ENCODE measurements at places on chromosomes 12 and 14.

DNA sequence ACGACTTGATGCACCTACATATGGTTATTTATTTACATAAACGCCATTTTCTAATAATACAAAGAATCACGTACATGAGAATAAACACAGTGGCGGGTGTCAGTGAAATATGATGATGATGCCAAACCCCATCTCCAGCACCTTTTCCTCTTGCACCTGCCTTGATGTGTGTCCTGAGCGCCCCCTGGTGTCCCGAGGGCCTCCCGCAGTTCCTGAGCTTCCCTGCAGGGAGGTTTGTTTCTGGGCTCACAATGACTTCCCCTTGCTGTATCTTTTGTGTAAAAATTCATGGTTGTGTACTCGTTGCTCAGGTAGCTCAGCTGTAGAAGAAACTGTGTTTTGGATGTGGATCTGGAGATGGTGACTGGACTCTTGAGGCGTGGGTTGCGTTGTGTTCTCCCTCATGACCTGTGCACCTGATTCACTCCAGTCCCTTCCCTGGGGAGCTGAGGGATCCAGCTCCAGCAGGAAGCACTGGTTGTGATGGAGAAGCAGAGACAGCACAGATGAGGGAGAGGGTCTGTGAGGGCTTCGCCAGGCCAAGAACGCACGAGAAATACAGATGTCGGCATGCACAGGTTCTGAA lies 1037.8 kb downstream of the TMEM121 start:
- DNase-seq, result peak; percentile 75

DNA sequence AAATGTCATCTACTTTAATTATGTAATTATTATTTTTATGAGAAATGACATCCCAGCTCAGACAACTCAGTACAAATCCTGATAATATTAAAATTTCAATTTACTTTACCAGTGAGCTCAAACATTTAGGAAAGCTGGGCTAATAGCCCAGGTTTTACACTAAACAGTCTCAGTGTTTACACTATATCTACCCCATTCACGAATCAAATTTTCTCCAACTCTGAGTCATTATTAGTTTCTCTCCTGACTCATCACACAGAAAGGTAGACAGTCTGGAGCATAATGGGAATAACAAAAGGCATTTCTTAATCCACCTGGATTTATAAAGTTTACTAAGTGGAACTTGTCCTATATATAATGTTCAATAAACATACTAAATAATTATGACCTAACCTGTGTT lies 5.7 kb downstream of the PAWR start:
- DNase-seq, result no peak

- no peak for DNase-seq
Measured at GRCh38 chr14:64303471-64303917, 9.3 kb upstream of the ESR2 start.

DNA sequence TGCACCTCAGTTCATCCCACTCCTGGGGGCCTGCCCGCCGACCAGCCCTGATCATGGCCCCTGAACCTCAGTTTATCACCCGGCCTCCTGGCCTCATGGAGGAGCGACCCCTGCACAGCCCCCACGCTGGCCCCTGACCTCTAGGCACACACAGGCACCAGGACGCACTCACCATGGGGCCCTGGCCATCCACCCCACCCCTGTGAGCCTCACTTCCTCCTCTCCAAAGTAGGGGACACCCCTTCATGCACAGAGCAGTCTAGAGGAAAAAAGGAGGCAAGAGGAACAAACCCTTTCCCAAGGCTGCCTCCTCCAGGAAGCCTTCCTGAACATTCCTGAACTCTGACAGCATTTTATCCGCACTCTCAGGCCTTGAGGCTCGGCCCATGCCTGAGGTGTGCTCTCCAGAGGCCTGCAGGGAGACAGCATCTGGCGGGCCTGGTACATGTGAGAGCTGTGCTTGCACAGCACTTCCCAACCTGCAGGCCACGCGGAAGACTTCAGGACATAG lies 39.4 kb downstream of the CCNK start:
- DNase-seq, result no peak

GRCh38 chr12:115433014-115433634 lies 749.1 kb upstream of the TBX3 start:
- DNase-seq, result no peak

GRCh38 chr12:104549815-104550480 lies 93.2 kb downstream of the CHST11 start:
- DNase-seq, result no peak

- no peak for DNase-seq
Measured at GRCh38 chr12:57369202-57369601, 61.6 kb downstream of the R3HDM2 start.

DNA sequence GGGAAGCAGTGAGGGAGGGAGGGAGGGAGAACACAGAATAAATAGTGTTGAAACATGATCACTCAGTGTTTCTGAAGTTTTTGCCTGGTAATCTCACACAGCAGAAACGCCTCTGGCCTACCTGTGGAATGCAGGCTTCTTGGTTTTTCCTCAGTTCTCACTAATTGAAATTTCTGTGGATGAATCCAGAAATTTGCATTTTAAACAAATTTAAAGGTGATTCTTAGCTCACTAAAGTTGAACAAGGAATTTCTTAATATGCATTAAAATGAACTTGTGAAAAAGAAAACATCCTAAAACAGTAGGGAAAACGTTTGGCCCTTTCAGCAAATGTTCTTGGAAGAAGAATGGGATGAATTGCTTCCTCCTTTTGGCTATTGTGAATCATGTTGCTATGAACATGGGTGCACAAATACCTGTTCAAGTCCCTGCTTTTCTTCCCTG lies 1.4 kb downstream of the RNASE9 start:
- no peak for DNase-seq

GRCh38 chr14:23600322-23600707 lies 21.7 kb upstream of the JPH4 start:
- no peak for DNase-seq

- DNase-seq, result no peak
Measured at GRCh38 chr12:43277651-43278540, 274.1 kb downstream of the ADAMTS20 start.

- peak; percentile 73 for DNase-seq
Measured at GRCh38 chr12:25054783-25055144, 105.9 kb upstream of the BCAT1 start.

GRCh38 chr14:49931523-49931922 lies 38.6 kb downstream of the ARF6 start:
- no peak for DNase-seq

DNA sequence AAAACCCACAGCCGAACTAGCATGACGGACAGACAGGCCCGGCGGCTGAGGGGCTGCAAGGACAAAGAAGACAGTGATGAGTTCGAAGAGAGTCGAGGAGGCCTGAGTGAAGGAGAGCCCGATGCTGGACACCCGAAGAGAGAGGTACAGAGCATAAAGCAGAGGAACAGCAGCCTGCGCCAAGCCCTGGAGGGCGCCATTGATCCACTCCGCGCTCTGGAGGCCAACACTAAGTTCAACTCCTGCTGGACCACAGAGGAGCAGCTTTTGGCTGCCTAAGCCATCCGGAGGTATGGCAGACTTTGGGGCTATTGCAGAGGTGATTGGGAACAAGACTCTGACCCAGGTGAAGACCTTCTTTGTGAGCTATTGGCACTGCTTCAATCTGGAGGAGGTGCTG lies 7.8 kb upstream of the PLXNC1 start:
- peak; percentile 58 for DNase-seq

GRCh38 chr14:102050625-102051024 lies 36.2 kb downstream of the HSP90AA1 start:
- DNase-seq, result no peak

DNA sequence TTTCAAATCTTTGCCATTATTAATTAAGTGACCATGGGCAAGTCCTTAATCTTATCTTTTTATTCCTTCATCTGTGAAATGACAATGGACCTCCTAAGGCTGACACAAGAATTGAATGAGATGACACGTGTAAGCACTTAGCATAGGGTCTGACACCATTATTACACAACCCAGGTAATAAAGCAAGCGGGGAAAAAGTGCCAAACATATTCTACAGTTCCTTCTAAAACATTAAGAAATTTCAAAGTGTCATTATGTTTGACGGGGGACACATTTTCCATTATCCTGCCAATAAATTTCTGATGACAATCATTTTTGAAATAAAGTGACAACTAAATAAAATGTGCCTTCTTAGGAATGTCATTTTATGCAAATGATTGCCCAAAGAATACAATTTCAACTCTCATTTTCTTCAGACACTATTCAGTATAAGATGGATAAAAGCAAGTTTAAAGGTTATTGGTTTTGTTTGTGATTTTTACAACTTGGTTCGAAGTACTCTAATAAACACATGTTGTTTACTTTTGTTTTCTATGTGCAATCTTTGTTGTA lies 3.0 kb downstream of the ANKS1B start:
- DNase-seq, result no peak

DNA sequence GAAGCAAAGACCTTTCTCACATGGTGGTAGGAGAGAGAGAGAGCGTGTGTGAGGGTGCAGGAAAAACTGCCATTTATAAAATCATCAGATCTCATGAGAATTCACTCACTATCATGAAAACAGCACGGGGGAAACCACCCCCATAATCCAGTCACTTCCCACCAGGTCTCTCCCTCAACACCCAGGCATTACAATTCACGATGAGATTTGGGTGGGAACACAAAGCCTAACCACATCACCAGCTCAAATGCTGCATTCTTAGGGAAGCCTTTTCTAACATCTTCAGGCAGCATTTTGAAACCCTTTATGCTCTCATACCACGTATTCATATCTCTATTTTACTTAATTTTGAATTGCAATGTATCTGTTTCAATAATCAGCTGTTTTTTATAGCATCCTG lies 165.9 kb downstream of the TMTC3 start:
- DNase-seq, result no peak

- DNase-seq, result no peak
Measured at GRCh38 chr12:62261876-62262517, 1.8 kb downstream of the USP15 start.

- DNase-seq, result no peak
Measured at GRCh38 chr14:103908580-103908979, 19.7 kb upstream of the TDRD9 start.

DNA sequence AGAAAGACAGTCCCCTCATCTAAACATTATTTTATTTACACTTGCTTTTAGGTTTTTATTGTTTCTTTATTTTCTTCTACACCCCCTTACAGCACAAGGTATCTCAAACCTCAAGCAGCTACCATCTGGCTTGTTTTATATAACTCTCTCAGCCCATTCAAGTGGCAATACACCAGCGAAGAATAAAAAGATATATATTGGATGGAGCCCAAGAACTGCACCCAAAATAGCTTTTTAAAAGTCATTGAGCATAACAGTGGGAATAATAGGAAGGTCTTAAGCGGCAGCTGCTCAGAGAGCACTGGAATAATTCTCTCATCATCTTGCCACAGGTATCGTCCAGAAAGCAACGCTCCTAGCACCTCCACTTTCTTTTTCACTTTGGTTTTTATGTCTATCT lies 322.5 kb downstream of the SYT1 start:
- no peak for DNase-seq

GRCh38 chr14:89332031-89332430 lies 85.0 kb downstream of the FOXN3 start:
- DNase-seq, result no peak

DNA sequence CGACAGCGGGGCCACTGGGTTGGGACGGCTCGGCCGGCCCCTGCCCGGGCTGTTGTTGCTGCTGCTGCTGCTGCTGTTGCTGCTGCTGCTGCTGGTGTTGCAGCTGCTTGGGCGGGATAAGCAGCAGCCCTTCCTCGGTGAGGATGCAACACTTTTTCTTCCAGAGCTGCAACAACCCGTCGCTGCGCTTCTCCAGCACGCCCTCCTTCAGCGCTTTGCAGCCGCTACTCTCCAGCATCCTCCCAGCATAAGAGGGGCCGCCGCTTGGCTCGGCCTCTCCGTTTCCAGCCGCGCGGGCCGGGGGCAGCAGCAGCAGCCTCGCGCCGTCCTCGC lies 529 bp downstream of the PHLDA1 start:
- no peak for DNase-seq

- DNase-seq, result no peak
Measured at GRCh38 chr14:88914956-88915355, 90.5 kb downstream of the TTC8 start.

DNA sequence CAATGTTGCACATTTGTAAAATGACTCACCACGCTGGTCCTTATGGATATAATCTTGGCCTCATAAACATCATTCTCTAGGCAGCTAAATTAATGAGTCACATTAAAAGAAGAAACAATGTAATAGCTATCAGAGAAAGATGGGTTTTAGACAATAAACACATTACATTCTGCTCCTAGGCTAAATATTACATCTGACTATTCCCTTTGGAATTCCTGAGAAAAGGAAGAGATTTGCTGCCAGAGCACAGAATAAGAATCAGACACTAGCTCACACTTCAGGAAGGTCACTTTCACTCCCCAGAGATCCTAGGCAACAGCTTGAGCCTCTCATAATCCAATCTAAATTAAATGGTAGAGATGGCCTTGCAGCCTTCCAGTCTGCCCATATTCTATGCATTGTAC lies 218.2 kb downstream of the PTPRO start:
- no peak for DNase-seq

GRCh38 chr14:51439896-51440295 lies 199.8 kb downstream of the TMX1 start:
- DNase-seq, result no peak

- no peak for DNase-seq
Measured at GRCh38 chr12:89417246-89417977, 65.1 kb upstream of the DUSP6 start.

DNA sequence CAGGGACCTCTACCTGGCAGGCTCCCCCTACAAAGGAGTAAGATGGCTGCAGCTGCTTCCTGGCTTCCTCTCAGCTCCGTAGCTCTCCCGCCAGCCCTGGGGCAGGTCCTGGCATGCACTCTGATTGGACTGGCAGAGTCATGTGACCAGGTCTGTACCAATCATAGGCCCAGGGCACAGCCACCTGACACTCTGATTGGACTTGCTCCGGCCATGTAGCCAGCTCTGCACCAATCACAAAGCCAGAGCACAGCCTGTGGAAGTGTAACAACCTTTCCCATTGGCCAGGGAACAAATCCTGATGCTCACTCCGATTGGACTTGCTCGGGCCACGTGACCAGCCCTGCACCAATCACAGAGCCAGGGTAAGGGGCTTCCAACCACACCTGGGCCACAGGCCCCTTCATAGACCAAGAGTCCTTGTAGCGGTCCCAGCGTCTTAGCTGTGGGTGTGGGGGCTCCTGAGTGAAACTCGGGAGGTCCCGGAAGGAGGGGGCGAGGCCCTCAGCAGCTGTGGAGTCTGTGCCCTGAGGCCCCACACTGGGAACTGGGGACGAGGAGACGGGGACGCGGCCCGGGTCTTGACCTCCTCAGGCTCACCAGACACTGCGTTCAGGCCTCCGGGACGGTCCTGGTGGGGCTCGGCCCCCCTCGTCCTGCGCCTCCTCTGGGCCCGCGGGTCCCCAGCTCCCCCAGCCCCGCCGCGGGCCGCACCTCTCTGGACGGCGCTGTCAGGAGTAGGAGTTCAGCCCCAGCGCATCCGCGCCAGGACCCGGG lies 210.6 kb downstream of the ADGRD1 start:
- no peak for DNase-seq

- DNase-seq, result no peak
Measured at GRCh38 chr14:58027904-58028303, 124.1 kb downstream of the ARMH4 start.

GRCh38 chr12:67716817-67717216 lies 68.3 kb downstream of the DYRK2 start:
- no peak for DNase-seq
